SK-MEL-5 (cell line): ENCODE measurements at places on chromosomes 12 and 14. TPM values are rescaled to one million over a fixed set of nuclear protein-coding genes. Genes with fewer than 3 reads are reported as not detected.

- DNase-seq = no peak
Measured at GRCh38 chr12:94071258-94071657, 77.1 kb upstream of the PLXNC1 start.

DNA sequence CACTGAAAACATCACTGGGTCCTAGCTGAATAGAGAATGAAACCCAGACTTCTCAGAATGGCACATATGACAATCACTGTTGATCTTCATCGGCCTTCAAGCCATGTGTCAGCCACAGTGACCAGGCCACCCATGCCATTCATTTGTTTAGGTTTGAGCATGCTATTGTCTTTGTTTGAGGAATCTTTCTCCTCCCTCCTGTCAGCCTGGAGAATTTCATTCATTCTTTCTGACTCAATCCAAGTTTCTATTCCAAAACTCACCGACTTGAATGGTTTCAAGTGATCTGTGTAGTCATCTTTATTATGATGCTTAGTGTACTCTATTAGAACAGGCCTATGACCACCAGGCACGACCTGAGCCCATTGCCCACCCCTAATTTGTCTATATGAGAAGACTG lies 106.3 kb downstream of the ETNK1 start:
- no peak for DNase-seq

DNA sequence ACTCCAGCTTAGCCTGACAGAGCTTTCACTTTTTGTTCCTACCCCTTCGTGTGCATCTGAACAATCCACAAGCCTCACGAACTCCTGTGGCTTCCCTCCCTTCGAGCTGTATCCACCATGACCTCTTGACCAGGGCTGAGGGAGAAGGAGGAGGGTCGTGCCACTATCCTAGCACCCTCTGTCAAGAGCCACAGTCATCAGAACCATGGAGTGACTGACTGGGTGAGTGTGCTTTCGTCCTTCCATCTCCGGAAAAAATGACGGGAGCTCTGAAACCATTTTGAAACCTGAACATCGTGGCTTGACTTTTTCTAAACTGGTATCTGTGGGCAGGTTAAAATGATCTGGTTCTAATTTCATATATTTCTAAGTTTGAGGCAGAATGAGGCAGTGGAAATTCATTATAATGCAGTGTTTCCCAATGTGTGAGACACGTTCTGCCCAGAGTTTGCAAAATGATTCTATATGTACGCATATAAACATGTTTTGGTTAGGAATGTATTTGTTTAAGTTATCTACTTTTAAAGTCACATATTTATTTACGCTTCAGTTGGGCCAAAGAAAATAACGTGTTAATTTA lies 27.0 kb downstream of the IL26 start:
- no peak for DNase-seq

DNA sequence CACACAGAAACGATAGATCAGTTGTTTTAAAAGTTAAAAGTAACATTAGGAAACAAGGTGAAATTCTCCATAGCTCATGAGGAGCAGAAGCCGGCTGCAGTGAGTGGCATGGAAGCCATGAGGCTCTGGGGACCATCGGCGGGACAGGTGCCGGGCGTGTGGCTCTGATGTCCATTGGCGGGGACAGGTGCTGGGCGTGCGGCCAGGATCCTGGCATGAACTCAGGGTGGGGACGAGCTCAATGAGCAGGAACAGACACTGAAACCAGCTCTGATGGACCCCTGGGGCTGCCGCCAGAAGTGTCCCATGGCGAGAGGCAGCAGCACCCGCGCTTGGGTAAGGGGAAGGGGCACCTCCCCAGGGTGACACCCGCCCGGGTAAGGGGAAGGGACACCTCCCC lies 75.1 kb downstream of the NOC4L start:
- no peak for DNase-seq

DNA sequence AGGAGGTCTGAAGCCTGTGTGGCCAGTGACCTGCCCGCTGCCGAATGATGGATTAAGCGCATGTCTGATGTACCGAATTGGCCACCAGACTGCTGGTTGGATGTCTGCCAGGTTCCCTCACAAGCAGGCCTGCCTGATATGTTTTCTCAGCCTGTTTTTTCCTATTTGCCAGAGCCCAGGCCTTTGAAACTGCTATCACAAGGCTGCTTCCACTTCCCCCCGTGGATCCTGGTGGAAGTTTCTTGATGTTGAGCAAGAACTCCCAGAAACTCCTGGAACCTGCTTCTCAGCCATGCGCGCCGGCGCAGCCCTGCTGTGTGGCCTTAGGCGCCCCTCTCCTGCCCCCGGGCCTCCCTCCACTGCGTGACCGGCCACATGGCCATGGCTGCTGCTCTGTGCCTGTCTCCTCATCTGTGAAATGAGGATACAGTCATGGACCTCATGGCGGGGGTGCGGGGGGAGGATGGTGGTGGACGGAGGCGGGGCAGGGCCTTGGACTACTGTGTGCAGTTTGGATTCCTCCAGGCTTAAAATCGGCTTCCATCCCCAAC lies 56.6 kb downstream of the CALM1 start:
- no peak for DNase-seq

- peak; percentile 12 for DNase-seq
Measured at GRCh38 chr12:59698600-59698999, 102.8 kb downstream of the SLC16A7 start.

DNA sequence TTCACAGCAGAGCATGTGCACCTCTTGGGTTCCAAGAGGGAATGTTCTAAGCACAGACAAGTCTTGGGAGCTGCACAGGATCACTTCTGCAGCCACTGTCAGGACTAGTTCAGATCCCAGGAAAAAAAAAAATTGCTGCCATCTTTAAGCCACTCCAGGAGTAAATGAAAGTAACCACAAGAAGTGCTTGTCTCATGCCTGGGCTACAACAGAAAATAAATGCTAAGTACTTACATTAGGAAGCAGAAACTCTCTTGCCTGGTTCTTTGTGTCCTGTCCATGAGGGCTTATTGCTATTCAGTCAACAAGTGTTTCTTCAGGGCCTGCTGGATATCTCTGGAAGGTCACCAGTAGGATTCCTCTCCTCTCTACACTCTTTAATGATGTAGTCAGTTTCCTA lies 176.1 kb downstream of the KTN1 start:
- no peak for DNase-seq

DNA sequence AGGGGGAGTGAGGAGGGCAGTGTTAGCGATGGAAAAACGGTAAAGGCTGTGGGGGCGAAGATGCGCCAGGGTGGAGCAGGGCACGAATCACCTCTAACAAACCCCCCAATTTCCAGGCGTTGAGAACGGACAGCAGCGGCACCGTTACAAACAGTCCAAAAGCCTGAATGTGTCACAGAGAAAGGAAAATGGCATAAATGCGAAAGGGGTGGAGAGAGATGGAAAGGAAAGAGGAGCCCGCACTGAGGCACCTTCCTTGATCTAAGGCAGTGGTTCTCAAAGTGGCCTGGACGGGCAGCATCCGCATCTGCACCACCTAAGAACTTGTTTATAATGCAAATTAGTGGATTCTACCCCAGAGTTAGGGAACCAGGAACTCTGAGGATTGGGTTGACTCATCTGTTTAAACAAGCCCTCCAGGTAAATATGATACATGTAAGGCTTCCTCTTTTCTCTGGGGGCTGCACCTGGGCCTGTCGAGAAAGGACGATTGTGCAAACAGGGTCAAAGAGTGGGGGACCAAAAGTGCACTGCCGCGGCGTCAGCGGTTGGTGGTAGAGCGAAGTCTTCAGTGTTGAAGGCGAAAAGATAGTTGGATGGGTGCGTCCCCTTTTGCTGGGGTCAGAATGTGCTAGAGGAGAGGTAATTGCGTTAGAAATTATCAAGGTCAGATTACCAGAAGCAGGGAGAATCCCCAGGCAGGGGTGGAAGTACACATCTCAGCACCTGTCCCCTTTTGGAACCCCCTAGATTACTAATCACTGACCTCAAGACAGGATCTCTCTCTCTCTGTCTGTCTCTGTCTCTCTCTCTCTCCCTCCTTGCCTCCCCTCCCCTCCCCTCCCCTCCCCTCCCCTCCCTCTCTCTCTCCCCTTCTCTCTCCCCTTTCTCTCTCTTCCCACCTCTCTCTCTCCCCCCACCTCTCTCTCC lies 1.3 kb upstream of the KCNH5 start:
- no peak for DNase-seq

DNA sequence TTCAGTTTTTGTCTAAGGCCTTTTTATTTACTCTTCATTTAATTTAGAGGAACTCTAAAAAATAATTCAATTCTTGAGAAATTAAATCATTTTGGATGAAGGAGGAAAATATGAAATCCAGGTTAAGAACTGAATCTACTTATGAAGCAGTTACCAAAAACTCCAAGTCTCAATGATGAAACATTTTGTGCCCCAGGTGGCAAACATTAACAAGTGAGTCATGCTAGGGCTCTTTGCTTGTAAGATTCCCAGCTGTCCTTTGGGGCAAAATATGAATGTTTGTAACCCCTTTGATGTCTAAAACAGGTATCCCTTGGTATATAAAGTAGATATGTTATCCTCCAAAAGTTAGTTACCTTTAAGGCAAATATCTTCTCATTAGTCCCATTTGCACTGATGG lies 202.4 kb downstream of the NEDD1 start:
- DNase-seq = no peak

- no peak for DNase-seq
Measured at GRCh38 chr14:101476258-101476915, 84.9 kb upstream of the DIO3 start.

DNA sequence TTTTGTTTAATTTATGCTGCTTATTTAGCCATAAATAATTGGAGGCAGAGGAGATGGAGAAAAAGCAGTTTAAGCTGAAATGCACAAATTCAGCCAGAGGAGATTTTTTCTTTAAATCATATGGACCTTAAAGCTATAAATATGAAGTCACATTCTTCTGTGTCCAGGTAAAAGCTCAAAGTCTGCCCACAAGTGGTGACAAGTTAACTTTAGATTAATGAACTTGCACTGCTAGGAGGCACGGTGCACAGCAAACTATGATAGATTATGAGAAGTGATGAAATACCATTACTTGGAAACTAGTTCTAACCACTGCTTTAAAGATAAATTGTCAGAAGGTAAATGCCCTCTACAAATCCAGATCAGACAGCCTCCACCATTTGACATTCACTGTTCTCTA lies 69.0 kb downstream of the IFT81 start:
- DNase-seq = no peak

DNA sequence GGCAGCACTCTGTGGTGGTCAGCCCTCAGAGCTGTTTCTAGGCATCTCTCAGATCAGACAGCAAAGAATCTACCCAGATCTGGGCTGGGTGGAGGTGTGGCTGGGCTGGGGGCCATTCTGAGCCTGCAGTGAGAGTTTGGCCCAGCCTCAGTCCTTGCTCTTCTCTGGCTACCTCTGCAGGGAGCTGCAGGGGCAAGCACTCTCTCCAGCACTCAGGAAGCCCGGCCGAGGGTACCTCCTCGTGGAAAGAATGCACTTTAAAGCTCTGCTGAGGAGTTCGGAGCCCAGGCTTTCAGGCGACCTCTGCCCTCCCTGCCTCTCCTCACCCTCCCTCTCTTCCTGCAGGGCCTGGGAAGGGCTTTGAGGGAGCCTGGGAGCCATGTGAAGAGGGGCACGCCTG lies 31.2 kb downstream of the IL31 start:
- no peak for DNase-seq

DNA sequence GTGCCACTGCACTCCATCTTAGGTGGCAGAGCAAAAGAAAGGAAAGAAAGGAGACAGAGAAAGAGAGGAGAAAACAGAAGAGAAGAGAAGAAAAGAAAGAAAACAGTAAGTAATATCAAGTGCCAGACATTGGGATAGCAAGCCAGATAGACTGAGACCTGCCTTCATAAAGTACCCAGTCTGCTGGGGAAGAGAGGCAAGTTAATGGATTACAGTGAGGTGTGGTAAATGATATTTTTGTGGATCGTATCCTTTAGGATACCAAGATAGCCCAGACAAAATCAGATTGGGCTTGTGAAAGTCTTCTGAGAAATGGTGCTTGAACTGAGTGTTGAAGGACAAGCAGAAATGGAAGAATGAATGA lies 1.5 kb upstream of the SPTSSA start:
- no peak for DNase-seq

GRCh38 chr12:48600552-48600951 lies 30.7 kb upstream of the LALBA start:
- DNase-seq = no peak

GRCh38 chr14:29709490-29709889 lies 218.2 kb downstream of the PRKD1 start:
- DNase-seq = no peak

DNA sequence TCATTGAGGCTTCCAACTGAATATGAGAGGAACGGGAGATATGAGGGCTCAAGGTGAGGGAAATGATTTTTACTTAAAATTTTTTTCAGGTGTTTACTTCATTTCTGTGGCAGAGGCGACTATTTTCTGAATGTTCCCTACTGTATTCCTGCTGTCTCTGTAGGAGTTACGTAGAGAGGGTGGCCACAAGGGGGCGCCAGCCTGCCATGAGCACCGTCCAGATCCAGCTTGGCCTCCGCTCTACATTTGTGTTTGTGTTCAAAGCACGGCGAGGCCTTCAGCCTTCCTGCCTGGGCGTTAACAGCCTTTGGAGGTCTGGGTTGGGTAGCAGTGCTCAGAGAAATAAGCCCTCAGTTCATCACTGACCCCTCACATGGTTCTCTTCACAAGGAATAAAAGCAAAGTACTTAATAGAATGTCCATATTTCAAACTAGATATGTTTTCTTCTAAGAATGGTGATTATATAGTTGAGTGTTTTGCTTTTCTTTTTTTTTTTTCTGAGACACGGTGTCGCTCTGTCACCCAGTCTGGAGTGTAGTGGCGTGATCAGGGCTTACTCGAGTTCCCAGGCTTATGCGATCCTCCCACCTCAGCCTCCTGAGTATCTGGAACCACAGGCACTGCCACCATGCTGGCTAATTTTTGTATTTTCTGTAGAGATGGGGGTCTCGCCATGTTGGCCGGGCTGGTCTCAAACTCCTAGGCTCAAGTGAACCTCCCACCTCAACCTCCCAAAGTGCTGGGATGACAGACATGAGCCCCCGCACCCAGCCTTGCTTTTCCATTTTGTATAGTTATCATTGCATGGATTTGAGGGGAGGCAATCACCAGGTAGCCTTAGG lies 22.3 kb downstream of the CKB start:
- DNase-seq = peak; percentile 86

DNA sequence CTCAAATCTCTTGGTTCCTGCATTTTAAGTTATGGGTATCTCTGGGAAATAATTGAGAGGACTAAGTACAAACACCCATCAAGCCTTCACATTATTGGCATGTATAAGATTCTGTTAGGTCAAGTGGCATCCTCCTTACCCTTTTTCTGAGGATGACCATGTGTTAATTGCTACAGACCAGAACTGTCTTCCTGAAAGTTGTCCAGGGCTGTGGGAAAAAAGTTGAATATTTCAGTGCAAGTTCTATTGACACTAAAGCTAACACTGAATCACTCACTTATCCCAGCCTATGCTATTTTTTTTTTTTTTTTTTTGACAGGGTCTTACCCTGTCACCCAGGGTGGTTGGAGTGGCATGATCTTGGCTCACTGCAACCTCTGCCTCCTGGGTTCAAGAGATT lies 130.1 kb upstream of the HIF1A start:
- no peak for DNase-seq

GRCh38 chr12:49912345-49913255 lies 8.9 kb upstream of the FAIM2 start:
- DNase-seq = no peak

Gene AQP6
- total RNA-seq = 0.08 TPM in 1 of 2 replicates, not detected in the other

Gene HNF1A
- total RNA-seq = not detected in 2 replicates

Gene POTEM
- 0.16 TPM in 1 of 2 replicates, not detected in the other for total RNA-seq

Gene TOMM20L
- not detected in 2 replicates for total RNA-seq

Gene NGB
- total RNA-seq = not detected in 2 replicates

Gene TSPAN19
- total RNA-seq = 0.48 and 0.69 TPM in 2 replicates

Gene ACRBP
- total RNA-seq = 0.21 and 0.37 TPM in 2 replicates

Gene OASL
- total RNA-seq = 0.26 and 0.35 TPM in 2 replicates

Gene TOGARAM1
- 17.1 and 19.1 TPM in 2 replicates for total RNA-seq

Gene LYZ
- total RNA-seq = 0.37 and 0.88 TPM in 2 replicates
